ENCODE measurements at places on chromosomes 7 and 10. TPM values are rescaled to one million over a fixed set of nuclear protein-coding genes. Genes with fewer than 3 reads are reported as not detected.

DNA sequence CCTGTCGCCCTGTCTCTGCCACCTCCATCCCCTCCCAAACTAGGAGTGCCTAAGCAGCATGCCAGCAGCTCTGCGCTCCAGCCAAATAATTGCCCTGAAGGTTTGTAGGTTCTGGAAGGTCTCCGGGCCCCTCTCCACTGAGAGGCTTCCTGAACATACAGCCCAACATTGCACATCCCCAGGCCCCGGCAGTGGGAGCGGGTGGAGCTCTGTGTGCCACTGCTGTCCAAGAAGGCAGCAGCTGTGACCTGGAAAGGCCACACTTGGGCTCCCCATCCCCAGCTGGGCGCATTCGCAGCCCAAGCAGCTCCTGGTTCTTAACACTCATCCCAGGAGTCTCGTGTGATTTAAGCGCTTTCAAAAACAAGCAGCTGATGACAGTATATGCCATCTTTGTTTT lies 95.7 kb downstream of the COL13A1 start:
- peaks cover 14% of the 10 kb centered on the region for H3K4me1 ChIP-seq
- no peak for DNase-seq
- H3K27me3 ChIP-seq: no peaks in the 10 kb centered on the region
- no peak overlapping the region for H3K4me3 ChIP-seq

DNA sequence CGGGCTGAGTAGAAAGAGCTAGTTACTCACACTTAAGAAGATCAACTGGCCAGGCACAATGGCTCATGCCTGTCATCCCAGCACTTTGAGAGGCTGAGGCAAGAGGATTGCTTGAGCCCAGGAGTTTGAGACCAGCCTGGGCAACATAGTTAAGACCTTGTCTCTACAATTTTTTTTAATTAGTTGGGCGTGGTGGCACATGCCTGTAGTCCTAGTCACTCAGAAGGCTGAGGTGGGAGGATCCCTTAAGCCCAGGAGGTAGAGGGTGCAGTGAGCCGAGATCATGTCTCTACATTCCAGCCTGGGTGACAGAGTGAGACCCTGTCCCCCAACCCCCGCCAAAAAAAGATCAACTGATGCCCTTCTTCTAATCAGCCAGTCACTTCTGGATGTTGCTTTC lies 74.6 kb upstream of the ATP6V0A4 start:
- peaks cover 7% of the 10 kb centered on the region for H3K36me3 ChIP-seq
- H3K27me3 ChIP-seq: no peaks in the 10 kb centered on the region
- no peak overlapping the region for H3K27ac ChIP-seq
- peaks cover 24% of the 10 kb centered on the region for H3K4me1 ChIP-seq
- no peak for DNase-seq

DNA sequence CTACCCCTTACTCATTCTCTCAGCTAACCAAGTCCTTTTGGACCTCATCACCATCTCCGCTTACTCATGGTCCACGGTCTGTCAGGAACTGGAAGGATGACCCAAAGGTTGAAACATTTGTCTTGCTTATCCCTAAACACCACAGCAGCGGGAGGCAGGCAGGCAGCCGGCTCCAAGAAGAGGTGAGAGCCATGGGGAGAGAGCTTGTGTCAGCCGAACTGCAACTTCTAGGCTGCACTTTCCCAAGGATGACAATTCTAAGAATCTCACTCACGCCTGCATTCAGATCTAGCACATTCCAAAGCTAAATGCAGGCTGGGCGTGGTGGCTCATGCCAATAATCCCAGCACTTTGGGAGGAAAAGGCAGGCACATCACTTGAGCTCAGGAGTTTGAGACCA lies 86.0 kb downstream of the SPDYE5 start:
- no peaks in the 10 kb centered on the region for H3K4me1 ChIP-seq
- peaks cover 53% of the 10 kb centered on the region for H3K36me3 ChIP-seq
- no peaks in the 10 kb centered on the region for H3K27me3 ChIP-seq
- no peak overlapping the region for H3K27ac ChIP-seq
- H3K4me3 ChIP-seq: no peak overlapping the region

DNA sequence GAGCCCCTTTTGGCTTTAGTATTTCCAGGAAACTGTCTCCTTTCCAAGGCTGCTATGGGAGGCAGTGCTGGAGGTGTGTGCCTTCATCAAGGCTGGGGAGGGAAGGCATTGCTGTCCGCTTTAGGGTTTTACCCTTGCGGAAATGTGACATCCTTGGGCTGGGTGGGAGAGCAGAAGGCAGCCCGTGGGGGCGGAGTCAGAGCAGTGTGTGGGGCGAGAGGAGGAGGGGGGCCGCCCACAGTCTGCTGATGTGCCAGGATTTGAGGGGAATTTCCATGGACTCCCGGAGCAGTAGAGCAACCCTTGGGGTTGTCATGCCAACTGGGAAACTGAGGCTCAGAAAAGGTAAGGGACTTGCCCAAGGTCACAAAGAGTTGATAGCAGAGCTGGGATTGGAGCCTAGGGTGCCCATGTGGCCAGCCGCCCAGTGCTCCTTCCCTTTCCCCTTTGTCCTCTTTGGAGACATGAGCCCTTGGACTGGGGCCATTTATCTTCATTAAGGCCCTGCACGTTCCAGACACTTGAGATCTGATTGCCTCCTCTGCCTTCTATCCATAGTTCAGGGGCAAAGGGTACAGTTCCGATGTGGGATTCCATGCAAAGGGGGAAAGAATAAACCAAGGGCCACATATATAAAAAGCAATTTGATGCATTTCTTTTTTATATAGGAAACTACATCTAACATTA lies 22.2 kb downstream of the TSPAN15 start:
- H3K4me1 ChIP-seq: peaks cover 66% of the 10 kb centered on the region
- DNase-seq: no peak
- H3K36me3 ChIP-seq: no peaks in the 10 kb centered on the region
- H3K27me3 ChIP-seq: no peaks in the 10 kb centered on the region
- no peak overlapping the region for H3K27ac ChIP-seq

DNA sequence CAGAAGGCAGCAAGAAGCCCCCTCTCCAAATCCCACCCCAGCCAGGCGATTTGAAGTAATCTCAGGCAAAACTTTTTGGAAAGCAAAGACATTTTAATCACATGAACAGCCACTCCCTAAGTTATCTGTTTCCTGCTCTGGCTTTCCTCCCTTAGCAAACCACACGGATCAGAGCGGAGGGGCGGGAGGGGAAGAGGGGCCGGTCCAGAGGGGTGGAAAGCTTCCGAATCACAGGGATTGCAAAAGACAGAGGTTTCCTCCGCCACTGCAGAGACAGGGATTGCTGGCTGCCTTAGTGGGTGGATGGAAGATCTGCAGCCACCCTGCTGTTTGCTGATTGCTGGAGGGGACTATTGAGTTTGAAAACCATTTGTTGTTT lies 41.2 kb downstream of the ZCCHC24 start:
- H3K4me1 ChIP-seq: peaks cover 93% of the 10 kb centered on the region
- DNase-seq: peak; percentile 40
- H3K4me3 ChIP-seq: peak overlapping the region; percentile 22
- no peaks in the 10 kb centered on the region for H3K27me3 ChIP-seq
- H3K36me3 ChIP-seq: peaks cover 5% of the 10 kb centered on the region
- peak overlapping the region; percentile 81 for H3K27ac ChIP-seq

GRCh38 chr7:133688483-133689239 lies 435.8 kb downstream of the EXOC4 start:
- H3K4me3 ChIP-seq: no peak overlapping the region
- peak overlapping the region; percentile 78 for H3K27ac ChIP-seq
- H3K4me1 ChIP-seq: peaks cover 36% of the 10 kb centered on the region
- H3K27me3 ChIP-seq: no peaks in the 10 kb centered on the region
- DNase-seq: no peak

GRCh38 chr10:129516846-129517679 lies 50.0 kb downstream of the MGMT start:
- no peak overlapping the region for H3K27ac ChIP-seq
- H3K4me3 ChIP-seq: no peak overlapping the region
- no peaks in the 10 kb centered on the region for H3K36me3 ChIP-seq
- no peak for DNase-seq
- H3K4me1 ChIP-seq: no peaks in the 10 kb centered on the region

DNA sequence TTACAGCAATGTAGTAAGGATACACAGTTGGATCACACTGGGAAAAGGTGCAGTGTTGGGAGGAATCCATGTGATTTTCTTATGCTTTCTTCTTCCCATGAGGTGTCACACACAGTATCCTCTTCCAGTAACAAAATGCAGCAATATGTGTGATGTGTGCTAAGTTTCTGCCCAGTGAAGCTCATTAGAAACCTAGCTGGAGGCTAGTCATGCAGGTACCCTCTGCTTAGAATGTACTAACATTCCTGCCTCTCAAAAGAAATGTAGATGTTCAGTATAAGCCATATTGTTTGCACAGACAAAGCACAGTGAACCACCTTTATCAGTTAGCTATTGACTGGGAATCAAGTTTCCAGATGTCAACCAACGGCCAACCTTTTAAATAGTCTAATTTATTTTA lies 12.9 kb upstream of the KCND2 start:
- DNase-seq: no peak
- H3K4me1 ChIP-seq: peaks cover 6% of the 10 kb centered on the region
- H3K36me3 ChIP-seq: peaks cover 4% of the 10 kb centered on the region
- no peak overlapping the region for H3K27ac ChIP-seq
- no peak overlapping the region for H3K4me3 ChIP-seq

GRCh38 chr10:15943426-15943825 lies 83.1 kb upstream of the MINDY3 start:
- H3K27me3 ChIP-seq: peaks cover 5% of the 10 kb centered on the region
- no peaks in the 10 kb centered on the region for H3K36me3 ChIP-seq
- no peak overlapping the region for H3K4me3 ChIP-seq
- DNase-seq: no peak
- no peak overlapping the region for H3K27ac ChIP-seq

GRCh38 chr10:51092402-51092801 lies 18.1 kb downstream of the PRKG1 start:
- peaks cover 14% of the 10 kb centered on the region for H3K4me1 ChIP-seq
- no peak overlapping the region for H3K4me3 ChIP-seq
- H3K36me3 ChIP-seq: no peaks in the 10 kb centered on the region
- DNase-seq: no peak
- no peak overlapping the region for H3K27ac ChIP-seq
- no peaks in the 10 kb centered on the region for H3K27me3 ChIP-seq

DNA sequence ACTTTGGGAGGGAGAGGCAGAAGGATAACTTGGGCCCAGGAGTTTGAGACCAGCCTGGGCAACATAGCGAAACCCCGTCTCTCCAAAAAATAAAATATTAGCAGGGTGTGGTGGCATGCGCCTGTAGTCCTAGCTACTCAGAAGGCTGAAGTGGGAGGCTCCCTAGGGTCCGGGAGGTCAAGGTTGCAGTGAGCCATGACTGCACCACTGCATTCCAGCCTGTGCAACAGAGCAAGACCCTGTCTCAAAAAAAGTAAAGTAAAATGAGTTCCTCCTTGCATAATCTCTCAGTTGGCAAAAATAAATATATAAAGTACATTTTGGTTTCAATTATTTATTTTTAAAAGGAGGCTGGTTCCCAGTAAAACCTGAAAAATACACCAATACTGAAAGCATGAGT lies 11.8 kb downstream of the NANOS1 start:
- no peaks in the 10 kb centered on the region for H3K27me3 ChIP-seq
- peaks cover 51% of the 10 kb centered on the region for H3K36me3 ChIP-seq
- H3K4me3 ChIP-seq: no peak overlapping the region
- DNase-seq: no peak

DNA sequence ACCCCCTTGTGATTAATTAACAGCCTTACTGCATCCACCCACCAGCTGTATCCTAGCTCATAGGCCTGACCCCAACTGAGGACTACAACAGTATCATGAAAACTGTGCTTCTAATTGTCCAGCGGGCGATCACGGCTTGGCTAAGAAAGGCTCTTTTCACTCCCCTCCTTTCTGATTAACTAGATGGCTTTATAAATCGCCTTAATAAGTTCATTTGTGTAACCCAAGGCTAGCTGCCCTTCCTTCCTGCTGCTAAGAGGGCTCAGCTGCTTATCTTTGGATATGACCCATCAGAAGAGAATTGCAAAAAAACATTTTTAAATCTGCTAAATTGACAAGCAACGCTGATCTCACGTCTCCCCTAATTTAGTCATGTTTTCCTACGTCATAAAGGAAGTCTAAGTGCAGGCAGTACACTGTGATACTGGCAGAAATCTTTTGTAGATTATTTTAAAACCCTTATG lies 163.0 kb upstream of the LAMB4 start:
- H3K36me3 ChIP-seq: no peaks in the 10 kb centered on the region
- peaks cover 7% of the 10 kb centered on the region for H3K27me3 ChIP-seq
- peaks cover 34% of the 10 kb centered on the region for H3K4me1 ChIP-seq
- H3K4me3 ChIP-seq: no peak overlapping the region
- DNase-seq: no peak
- no peak overlapping the region for H3K27ac ChIP-seq

DNA sequence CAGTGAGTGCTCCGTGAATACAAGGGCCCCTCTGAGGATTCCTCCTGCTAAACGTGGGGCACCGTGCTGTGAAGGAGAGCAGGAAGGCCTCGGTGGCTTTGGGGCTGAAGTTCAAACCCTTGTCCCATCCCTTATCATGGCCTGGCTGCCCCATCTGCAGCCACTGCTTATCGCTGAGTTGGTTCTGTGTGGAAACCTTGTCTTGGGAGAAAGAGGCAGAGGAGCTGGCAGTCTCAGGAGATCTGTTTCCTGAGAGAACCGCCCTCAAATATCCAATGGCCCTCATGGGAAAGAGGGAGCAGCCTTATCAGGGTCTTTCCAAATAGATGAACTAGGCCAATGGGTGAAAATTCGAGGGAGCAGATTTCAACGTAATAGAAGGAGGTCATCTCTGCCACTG lies 52.0 kb upstream of the NRF1 start:
- no peak overlapping the region for H3K27ac ChIP-seq
- no peak overlapping the region for H3K4me3 ChIP-seq
- DNase-seq: no peak

- H3K4me1 ChIP-seq: peaks cover 18% of the 10 kb centered on the region
- peak overlapping the region; percentile 99 for H3K4me3 ChIP-seq
- no peaks in the 10 kb centered on the region for H3K27me3 ChIP-seq
Measured at GRCh38 chr7:120856621-120857352, 1.2 kb downstream of the TSPAN12 start.

DNA sequence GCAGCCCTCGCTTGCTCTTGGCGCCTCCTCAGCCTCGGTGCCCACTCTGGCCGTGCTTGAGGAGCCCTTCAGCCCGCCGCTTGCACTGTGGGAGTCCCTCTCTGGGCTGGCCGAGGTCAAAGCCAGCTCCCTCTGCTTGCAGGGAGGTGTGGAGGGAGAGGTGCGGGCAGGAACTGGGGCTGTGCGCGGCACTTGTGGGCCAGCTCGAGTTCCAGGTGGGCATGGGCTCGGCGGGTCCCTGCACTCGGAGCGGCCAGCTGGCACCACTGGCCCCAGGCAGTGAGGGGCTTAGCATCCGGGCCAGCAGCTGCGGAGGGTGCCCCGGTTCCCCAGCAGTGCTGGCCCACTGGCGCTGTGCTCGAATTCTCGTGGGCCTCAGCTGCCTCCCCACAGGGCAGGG lies 152.1 kb upstream of the SEMA3C start:
- no peaks in the 10 kb centered on the region for H3K36me3 ChIP-seq
- no peak for DNase-seq
- peaks cover 8% of the 10 kb centered on the region for H3K4me1 ChIP-seq
- H3K27ac ChIP-seq: no peak overlapping the region

GRCh38 chr7:81600608-81601007 lies 169.2 kb downstream of the HGF start:
- no peaks in the 10 kb centered on the region for H3K36me3 ChIP-seq
- no peak overlapping the region for H3K4me3 ChIP-seq
- no peak for DNase-seq
- H3K27ac ChIP-seq: peak overlapping the region; percentile 45

CACNB2 gene
- 0.10 TPM for total RNA-seq

FZD8 gene
- total RNA-seq: 86.9 TPM

ZNF680 gene
- total RNA-seq: 7.5 TPM

PLAC9 gene
- total RNA-seq: 121 TPM

RBM28 gene
- total RNA-seq: 49.7 TPM

CHST12 gene
- total RNA-seq: 31.5 TPM

OGDHL gene
- total RNA-seq: 0.45 TPM

RET gene
- not detected for total RNA-seq

FAM25A gene
- total RNA-seq: not detected

CACUL1 gene
- 36.5 TPM for total RNA-seq

Data from chondrocyte (in vitro differentiated cells).